ENCODE measurements at places on chromosomes 16 and 17.

- DNase-seq, result no peak
Measured at GRCh38 chr17:66469088-66469442, 166.7 kb downstream of the PRKCA start.

GRCh38 chr16:72657791-72658190 is 390.1 kb downstream of the ZFHX3 start:
- DNase-seq, result no peak

DNA sequence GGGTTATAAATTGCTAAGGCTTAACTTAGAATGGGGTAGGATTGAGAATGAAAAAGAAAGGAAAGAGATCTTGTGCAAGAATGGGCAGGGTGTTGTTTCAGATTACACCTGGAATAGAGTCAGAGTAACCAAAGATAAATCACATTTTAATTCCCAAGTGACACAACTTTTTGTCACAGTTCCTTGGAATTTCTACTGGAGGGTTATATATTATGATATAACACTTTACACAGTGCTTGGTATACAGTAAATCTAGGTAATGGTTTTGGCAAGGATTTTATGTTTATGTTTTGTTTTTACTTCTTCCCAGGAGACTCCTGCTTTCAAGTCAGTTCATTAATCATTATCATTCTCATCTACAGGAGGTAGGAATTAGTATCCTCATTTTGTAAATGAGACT is 115.7 kb upstream of the KCNJ16 start:
- no peak for DNase-seq

GRCh38 chr16:30743716-30744115 is 4.5 kb upstream of the PHKG2 start:
- no peak for DNase-seq

GRCh38 chr16:30557707-30557956 is 542 bp downstream of the ZNF764 start:
- no peak for DNase-seq

- no peak for DNase-seq
Measured at GRCh38 chr17:38449364-38449763, 21.1 kb downstream of the ARHGAP23 start.

DNA sequence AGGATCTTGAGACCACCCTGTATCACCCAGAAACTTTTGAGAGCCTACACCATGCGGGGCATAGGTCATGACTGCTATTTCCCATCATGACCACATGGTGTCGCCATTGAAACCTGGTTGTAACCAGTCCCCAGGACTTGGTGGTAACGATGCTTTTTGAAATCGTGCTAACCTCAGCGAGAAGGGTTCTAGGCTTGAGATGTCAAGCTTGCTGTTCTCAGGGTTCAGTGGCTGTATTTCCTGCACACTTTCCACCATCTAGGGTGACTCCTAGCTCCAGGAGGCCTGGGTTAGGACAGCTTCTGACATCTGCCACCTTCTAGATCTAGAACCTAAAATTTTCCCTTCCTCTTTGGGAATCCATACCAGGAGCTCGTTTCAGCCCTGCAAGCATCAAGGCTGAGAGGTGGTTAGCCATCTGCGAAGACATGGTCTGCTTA is 13.0 kb upstream of the SPNS3 start:
- peak; percentile 24 for DNase-seq

DNA sequence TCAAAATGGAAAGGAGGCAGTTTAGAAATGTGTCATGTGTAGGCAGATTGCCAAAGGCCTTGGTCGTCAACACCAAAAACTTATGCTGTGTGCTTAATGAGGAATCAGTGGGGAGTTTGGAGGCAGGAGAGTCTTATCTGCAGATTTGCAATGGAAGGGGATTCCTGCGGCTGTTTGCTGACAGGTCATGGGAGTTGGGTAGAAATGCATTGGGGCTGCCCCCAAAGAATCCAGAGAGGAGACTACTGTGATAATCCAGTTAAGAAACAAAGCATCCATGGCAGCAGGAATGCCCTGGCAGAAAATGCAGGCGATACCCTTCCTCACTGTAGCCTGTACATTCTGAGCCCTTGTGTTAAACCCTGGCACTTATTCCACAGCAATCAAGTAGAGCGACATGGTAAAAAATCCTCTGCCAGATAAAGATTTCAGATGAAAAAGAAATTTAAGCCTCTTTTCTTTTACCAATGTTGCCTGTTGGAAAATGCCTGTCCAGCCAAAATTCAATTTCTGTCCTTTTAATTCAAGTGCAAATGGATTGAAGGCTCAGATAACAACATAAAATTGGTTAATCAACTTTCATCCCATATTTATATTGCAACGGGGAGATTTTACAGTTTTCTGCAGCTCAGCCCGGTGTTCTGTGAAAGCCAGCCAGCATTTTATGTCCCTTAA is 491.0 kb upstream of the CDH5 start:
- DNase-seq, result no peak

DNA sequence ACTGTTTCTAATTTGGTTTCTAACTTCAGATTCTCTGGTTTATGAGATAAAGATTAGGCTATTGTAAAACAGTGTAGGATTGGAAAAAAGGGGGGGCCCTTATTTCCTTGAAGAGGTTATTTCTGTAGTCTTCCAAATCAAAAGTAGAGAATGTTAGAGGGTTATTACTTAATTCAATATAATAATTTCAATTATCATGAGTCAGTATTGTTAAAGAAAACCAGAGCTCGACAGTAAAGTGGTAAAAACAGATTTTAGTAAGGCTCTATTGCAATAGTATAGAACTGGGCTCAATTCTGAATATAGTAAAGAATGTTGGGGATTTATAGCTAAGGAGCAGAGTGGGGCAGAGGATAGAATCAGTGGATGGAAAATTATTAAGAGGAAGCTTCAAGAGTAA is 140.0 kb downstream of the TANC2 start:
- no peak for DNase-seq

DNA sequence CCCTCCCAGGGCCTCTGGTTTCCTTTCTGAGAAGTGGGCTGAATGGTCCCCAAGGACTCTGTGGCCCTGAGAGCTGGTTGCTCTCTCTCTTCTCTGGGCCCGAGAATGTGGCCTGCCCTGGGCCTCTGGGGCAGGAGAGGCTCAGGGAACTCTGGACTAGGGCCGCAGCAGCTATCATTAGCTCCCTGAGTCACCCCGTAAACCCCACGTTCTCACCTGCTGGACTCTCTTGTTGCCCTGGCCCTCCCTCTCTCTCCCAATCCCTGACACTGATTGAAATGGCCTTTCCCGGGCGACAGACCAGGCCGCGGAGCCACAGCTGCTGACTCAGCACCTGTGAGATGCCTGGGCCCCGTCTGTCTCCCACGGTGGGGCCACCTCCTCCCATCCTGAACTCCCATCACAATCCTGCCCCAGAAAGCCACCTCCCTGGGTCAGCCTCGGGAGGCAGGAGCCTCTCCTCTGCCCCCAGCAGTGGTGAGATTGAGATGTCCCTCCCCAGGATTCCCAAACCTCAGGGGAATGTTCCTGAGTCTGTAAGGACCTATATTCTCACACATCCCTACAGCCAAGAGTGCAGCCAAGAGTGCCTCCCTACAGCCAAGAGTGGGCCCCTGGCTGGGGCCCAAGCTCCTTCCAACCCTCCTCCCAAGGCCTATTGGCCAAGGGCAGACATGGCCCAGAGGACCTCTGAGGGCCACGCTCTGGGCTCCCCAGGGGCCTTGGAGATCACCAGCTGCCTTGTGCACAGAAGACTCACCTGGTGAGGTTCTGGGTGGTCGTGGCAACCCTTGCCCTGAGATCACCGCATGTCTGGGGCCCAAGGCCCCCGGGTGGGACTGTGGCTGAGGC is 470 bp downstream of the TRPV3 start:
- no peak for DNase-seq

DNA sequence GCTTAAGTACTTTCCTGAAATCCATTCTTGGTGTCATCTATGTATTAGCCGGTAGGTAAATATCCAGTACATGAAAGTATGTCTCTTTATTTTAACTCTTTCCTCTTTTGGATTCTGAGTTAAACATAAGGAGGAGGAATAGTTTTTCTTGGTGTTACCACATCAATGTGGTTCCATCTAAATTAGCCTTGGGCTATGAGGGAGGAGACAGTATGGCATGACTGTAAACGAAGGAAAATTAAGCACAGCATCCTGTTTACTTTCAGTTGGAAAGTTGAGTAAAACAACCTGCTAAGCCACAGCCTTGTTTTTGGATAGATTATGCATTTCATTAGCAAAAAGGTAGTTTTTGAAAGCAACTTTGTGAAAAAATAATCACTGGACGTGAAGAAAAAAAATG is 693.0 kb upstream of the SOX9 start:
- no peak for DNase-seq

- no peak for DNase-seq
Measured at GRCh38 chr17:40319651-40320540, 10.9 kb downstream of the RARA start.

DNA sequence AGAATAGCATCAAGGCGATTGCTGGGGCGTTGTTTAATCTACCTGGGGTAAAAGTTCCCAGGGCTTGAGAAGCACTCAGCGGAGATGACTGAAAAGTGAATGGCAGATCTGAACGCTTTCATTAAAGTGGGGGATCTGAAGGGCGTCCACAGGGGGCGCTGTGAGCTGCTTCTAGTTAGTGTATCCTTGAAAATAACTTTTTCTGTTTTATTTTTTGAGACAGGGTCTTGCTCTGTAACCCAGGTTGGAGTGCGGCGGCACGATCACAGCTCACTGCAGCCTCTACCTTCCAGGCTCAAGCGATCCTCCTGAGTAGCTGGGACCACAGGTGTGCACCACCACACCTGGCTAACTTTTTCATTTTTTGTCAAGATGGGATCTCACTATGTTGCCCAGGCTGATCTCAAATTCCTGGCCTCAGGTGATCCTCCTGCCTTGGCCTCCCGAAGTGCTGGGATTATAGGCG is 360.4 kb downstream of the SEC14L1 start:
- DNase-seq, result no peak

- no peak for DNase-seq
Measured at GRCh38 chr16:11561454-11561805, 25.3 kb downstream of the LITAF start.

DNA sequence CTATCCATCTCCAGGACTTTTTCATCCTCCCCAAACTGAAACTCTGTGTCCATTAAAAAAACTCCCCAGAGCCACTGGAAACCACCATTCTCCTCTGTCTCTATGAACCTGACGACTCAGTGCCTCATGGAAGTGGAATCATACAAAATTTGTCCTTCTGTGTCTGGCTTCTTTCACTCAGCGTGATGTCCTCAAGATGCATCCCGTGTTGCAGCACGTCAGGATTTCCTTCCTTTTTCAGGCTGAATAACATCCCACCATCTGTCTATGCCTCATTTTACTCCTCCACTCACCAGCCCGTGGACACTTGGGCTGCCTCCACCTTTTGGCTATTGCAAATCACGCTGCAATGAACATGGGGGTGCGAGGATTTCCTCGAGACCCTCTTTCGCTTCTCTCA is 12.6 kb upstream of the ALDH3A1 start:
- DNase-seq, result no peak

DNA sequence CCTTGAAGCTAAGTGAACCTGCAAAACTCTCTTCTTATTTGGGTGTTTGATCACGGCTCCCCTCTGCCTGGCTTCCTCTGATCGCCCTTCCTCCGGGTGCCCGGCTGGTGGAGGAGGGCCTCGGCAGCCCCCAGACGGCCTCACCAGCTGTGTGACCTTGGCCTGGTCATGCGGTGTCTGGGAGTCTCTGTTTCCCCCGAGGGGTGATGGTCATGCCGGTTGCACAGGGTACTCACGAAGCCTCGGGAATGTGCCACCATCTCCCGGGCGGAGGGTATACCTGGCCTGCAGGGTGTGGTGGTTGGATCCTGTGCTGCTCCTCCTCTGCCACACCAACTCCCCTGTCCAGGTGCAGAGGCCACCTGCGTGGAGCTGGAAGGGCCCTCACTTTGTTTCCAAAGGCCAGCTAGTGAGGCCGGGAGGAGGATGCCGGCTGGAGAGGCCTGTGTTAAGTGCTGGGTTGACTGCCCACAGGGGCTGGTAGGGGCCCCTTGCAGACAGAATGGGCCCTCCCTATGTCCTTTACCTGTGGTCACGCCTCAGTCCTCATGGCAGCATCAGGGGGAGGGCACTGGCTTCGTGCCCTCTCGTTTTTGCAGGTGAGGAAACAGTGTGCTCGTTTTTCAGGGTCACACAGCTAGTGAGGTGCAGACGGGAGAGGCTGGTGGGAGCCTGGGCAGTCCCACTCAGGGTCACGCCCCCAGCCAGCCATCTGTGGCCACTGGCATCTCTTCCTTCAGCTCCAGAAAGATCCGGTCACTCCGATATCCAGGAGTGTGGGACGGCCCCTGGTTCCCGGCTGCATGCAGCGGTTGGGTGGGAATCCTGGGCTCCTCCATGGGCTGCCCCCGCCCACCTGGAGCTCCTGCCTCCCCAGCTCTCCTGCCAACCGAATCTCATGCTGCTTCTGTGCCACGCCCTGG is 148.5 kb upstream of the GSE1 start:
- no peak for DNase-seq

GRCh38 chr17:17860766-17861107 is 24.0 kb upstream of the SREBF1 start:
- DNase-seq, result no peak
